Diencephalon (tissue), 1 donor: ENCODE measurements at places on chromosomes 3 and 15. TPM values are rescaled to one million over a fixed set of nuclear protein-coding genes. Genes with fewer than 3 reads are reported as not detected.

Gene IQGAP1
- 45.9 TPM for total RNA-seq

Gene C3orf33
- total RNA-seq = 15.9 TPM

Gene FBN1
- total RNA-seq = 23.1 TPM

Gene ALDH1A2
- 7.4 TPM for total RNA-seq

Gene UBAP1L
- total RNA-seq = 5.8 TPM

Gene FOXB1
- 2.1 TPM for total RNA-seq

Gene TP63
- total RNA-seq = 0.23 TPM

Gene EIF1B
- total RNA-seq = 40.1 TPM

Gene ARNT2
- total RNA-seq = 73.4 TPM

Gene SERPINI2
- total RNA-seq = 3.7 TPM

Gene RTP3
- not detected for total RNA-seq

Gene TMEM207
- total RNA-seq = not detected
